Left colon (tissue), 2 donors: ENCODE measurements at places on chromosomes 5 and 9.
A peak's percentile ranks its signal among the peaks of the same experiment; 100 is the strongest.

DNA sequence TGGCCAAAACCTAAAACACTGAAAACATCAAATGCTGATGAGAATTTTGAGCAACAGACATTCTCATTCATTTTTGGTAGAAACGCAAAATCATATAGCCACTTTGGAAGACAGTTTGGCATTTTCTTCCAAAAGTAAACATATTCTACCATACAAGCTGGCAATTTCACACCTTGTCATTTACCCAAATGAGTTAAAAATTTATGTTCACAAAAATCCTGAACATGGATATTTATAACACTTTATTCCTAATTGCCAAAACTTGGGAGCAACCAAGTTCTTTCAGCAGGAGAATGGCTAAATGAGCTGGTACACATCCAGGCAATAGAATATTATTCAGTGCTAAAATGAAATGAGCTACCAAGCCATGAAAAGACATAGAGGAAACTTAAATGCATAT is 1270.1 kb upstream of the ACO1 start:
- DNase-seq, result no peak

GRCh38 chr5:18102733-18103132 is 468.5 kb downstream of the TAF11L14 start:
- DNase-seq, result no peak

DNA sequence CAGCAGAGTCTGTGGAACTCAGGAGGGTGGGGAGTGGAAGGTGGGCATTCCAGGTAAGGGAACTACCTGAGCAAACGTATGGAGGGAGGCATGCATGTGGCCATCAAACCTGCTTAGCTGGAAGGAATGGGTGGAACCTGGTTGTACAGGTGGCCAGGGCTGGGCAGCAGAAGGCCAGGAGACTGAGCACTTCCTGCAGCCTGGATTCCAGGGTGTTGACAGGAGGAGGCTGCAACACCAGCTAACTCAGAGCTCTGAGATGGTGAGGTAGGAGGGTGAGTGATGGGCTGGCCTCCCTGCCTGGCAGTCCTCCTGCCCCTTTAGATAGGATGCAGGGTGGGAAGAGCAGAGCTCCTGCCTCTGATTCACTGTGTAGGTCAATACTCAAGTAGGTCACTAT is 92.5 kb upstream of the CPEB4 start:
- DNase-seq, result peak; percentile 70

DNA sequence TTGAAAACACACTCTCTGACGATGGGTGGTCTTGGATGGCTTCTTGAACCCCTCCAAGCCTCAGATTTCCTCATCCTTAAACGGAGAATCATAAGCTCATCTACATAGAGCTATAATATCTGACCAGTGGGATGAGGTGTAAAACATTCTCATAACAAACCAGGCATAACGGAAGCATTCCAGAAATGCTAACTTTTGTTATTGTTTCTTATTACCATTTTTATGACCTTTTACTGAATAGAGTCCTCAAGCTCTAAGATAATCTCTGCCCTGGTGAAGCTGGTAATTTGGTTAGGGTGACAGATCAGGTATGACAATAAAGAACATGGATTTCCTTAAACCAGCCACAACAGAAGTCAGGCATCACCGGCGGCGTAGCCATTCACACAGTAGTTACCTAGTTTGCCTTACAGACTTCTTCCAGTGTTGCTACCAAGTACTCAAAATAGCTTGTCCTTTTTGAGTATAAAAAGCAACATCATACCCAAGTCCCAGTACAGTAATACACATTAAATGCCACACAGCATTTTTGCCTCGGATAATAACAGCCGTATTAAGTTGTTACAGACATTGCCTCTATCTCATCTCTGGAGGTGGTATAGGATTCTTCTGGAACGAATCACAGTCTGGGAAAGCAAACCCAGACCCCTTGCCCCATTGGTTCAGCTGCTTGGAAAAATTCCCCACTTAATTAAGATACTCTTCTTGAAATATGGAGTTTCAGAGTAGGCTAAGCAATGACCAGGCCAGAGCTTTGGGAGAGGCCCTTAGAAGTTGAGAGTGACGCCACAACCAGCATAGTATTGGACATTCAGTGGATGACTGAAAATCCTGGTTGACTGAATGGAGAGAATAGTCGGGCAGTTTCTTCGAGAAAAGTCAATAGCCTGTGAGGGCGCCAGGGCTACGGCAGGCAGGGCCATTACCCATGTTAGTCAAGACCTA is 252.5 kb downstream of the SLIT3 start:
- no peak for DNase-seq
